ENCODE measurements at places on chromosomes 5 and 9.

GRCh38 chr5:141657937-141658545 is 6.8 kb upstream of the FCHSD1 start:
- DNase-seq, result no peak

GRCh38 chr9:125821078-125821477 is 73.9 kb downstream of the PBX3 start:
- no peak for DNase-seq

DNA sequence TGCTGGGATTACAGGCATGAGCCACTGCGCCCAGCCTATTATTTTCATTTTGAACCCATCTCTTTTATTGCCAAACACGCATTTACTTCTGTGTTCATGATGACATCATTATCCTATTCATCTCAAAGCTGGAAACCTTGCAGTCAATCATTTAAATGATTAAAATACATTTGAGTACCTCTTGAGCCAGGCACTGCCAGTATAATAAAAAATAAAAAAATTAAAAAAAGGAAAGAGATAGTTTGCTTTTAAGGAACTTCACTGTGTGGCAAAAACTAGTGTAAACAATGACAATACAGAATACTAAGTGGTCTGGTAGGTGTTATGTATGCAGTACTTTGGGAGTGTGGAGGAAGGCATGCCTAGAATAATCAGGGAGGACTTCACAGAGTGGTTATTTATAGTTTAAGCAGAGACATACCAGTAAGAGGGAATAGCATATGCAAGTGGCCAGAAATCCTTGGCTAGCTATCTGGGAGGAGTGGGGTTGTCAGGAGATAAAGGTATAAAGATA is 8.6 kb downstream of the NSD1 start:
- DNase-seq, result no peak

DNA sequence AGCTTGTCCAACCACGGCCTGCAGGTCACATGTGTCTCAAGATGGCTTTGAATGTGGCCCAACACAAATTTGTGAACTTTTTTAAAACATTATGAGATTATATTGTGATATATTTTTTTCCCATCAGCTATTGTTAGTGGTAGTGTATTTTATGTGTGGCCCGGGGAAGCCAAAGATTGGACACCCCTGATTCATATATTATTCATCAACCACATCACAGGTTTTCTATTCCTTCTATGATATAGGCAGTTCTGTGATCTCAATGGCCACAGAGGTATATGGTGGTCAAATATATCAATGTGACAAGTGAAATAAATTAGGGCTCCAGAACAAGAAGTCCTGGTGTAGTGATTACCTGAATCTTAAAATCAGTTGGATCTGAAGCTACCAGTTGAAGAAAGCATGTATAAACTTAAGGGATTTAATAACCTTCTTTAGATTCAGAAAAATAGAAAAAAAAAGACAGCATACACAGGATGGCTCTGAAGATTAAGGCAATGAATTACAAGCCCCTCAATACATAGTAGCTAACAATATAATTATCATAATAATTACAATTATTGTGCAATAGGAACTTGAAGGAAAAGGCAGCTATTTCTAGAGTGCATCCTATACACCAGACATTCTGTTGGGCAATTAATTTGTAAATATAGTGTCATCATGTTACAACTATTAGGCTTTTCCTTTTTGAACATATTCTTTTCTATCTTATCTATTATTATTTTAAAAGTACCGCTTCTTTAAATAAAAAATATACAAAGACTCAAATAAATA is 530.4 kb upstream of the PTPRD start:
- no peak for DNase-seq

DNA sequence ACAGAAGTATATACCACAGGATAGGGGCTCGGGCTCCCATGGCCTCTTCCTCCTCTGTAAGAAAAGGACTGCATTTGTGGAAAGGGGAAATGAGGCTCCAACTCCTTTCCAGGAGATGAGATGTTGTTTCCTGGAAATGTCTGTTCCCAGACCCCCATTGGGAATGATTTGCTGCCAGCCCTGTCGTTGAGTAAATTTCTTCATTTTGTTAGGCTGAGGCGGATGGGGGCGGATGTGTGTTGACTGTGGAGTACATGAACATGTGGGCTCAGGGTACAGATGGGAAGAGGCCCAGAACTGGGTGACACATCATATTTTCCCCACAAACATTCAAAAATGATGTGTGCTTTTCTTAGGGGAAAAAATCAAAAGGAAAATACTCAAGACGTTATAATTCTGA is 28.8 kb upstream of the TNFAIP8 start:
- DNase-seq, result peak; percentile 53

GRCh38 chr5:134086225-134086942 is 28.1 kb upstream of the TCF7 start:
- DNase-seq, result peak; percentile 45

DNA sequence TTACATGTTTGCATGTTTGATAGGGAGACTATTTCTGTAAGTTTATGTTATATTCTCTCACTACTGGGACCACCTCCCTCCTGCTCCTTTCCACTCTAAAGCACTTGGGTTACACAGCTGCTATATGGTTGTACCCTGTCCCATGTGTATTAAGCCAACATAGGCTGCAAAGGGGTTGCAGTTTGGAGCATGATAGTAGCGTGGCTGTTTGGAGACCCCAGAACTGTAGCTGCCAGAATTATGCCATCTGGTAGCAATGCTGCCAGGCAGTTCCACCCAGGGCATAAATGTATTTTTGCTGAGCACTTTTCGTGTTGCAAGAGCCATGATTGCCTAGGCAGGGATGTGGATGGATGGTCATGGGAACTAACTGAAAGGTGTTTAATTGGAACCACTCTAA is 81.8 kb downstream of the CNTLN start:
- DNase-seq, result no peak
